Stimulated activated CD4-positive, alpha-beta T cell treated with anti-CD3 and anti-CD28 coated beads, TNF-alpha, amount 100 ng/mL, for 4 hours (primary cell): ENCODE measurements at places on chromosomes 12 and 14.

GRCh38 chr12:24404086-24404815, 454.8 kb upstream of the SOX5 start:
- no peak for DNase-seq

GRCh38 chr12:57039016-57039798, 10.7 kb downstream of the MYO1A start:
- DNase-seq: no peak

GRCh38 chr14:65075628-65076325, 26.5 kb downstream of the MAX start:
- DNase-seq: no peak

DNA sequence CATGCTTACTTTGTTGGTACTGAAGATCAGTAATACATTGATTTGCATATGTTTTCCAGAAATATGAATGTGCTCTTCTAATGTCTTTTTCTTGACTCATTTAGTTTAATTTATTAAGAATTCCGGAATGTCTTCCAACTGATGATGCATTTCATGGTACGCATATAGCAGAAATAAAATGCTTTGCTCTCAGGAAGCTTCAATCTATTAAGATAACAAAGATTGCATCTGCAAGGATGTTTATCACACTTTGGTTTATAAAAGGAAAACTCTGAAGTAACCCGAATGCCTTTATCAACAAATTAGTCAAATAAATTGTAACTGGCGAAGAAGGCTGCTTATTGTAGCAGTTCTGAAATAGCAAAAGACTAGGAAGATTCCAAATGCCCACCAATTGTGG, 166.4 kb upstream of the LMNTD1 start:
- DNase-seq: no peak

DNA sequence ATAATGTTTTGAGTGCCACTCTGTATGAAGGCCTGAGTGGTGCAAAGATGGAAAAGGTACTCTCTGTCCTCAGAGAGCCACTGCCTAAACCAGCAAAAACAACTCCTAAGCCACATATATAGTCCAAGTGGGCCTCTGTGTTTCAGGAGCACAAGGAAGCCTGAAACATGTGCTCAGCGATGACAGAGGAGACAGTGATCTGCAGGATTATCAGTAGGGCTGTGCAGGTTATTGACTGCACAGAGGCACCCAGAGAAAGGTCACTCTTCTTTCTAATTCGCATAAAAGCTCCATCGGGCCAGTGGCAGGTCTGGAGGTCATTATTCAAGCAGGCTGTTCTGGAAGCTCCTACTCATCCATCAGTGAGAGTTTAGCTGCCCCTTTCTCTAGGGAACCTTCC, 361.9 kb downstream of the BCL11B start:
- no peak for DNase-seq

DNA sequence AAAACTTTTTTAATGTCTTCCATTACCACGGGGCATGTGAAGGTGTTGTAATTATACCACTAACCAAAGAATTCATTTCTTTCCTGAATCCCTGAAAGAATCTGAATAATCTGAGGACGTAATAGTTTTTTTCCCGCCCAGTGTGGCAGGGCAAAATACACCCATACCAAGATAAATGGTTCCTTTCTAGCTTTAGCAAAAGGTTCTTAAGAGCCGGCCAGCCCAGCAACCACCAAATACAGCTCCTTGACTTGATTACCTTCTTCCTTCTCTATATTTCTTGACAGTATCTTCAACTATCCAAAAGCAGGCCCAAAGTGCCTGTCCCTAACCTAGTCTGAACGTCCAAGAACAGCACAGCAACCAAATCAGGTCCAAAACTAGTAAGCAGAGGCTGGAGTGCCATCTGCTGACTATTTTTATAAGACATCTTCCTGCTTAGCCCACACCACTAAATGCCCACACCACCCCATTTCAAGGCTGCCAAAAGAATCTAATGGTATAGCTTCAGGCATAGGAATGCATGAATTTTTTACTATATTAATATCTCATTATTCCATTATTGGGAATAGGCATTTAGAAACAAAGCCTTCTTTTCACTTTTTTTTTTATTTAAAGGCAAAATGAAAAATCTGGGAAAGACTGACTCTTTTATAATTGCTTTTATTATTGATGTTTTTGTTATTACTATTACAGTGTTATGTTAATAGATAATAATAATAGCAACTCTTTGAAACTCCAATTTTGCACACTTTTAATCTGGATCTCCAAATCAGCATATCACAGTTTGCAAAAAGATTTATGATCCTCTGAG, 524.4 kb downstream of the MED13L start:
- no peak for DNase-seq

DNA sequence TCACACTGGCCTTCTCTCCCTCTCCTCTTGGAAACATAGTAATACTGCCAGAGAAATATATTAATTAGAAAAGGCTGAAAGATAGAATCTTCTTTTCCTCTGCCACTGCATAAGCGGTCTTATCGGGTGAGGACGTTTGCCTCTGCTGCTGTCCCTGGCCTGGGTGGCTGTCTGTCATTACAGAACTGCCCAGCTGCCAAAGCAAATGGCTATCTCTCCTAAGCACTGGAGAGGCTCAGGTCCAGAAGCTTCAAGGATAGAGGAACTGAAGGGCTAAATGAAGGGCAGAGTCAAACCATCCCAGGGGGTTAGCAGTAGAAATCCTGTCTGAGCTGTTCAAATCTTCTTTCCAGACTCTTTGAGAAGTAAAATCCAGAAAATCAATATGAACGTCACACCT, 198.6 kb upstream of the CAND1 start:
- DNase-seq: no peak

- no peak for DNase-seq
Measured at GRCh38 chr12:34597548-34598351, 575.5 kb downstream of the ALG10 start.

DNA sequence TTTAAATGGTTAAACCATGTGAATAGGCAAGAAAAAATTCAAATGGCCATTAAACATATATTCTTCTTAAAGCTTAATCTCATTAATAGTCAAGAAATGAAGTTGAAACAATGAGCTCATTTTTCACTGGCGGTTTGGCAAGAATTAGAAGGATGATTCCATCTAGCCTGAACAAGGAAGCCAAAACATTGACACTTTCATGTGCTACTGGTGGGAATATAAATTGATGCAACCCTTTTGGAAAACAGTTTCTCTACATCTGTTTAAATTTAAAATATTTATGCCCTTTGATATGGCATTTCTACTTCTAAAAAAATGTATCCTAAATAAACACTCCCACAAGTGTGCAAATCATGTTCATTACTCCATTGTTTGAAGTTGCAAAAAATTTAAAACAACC, 174.7 kb upstream of the HIF1A start:
- no peak for DNase-seq

DNA sequence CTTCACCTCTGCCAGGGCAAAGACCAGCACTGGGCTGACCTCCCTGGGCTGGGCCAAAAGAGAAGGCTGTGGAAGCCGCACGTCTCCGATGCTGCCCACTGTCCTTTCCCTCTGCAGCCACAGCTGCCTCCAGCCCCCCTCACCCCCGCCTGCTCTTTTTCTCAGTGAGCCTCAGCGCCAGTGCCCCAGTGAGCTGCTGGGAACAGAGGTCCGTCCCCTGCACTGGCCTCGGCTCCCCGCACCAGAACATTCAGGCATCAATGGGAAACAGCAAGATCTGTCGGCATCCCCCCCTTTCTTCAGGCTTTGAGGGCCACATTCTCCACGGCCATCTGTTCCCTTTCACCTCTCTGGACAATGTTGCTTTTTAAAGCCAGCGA, 398.1 kb downstream of the ZFP36L1 start:
- no peak for DNase-seq

- peak; percentile 44 for DNase-seq
Measured at GRCh38 chr14:90235179-90235976, 21.0 kb upstream of the PSMC1 start.

GRCh38 chr14:70934502-70935134, 27.4 kb downstream of the PCNX1 start:
- DNase-seq: no peak

- DNase-seq: no peak
Measured at GRCh38 chr12:84745127-84745526, 167.5 kb downstream of the SLC6A15 start.

GRCh38 chr12:6547566-6547965, 8.3 kb downstream of the IFFO1 start:
- DNase-seq: no peak

DNA sequence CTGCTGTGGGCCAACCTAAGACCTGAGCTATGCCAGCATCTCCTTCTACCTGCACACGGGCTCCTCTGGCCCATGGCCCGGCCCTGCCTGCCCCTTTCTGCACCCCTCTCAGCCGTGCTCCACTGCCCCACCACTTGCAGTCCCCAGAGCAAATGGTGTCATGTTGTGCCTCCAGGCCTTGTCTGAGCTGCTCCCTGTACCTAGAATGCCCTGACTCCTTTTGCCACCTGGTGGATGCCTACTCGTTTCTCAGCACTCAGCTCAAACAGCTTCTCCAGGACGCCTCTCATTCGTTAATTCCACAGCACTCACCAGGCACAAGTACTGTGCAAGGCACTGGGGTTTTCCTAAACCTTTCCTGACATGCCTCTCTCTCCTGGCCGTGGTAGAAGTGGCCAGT, 63.2 kb upstream of the PNMA1 start:
- DNase-seq: no peak

DNA sequence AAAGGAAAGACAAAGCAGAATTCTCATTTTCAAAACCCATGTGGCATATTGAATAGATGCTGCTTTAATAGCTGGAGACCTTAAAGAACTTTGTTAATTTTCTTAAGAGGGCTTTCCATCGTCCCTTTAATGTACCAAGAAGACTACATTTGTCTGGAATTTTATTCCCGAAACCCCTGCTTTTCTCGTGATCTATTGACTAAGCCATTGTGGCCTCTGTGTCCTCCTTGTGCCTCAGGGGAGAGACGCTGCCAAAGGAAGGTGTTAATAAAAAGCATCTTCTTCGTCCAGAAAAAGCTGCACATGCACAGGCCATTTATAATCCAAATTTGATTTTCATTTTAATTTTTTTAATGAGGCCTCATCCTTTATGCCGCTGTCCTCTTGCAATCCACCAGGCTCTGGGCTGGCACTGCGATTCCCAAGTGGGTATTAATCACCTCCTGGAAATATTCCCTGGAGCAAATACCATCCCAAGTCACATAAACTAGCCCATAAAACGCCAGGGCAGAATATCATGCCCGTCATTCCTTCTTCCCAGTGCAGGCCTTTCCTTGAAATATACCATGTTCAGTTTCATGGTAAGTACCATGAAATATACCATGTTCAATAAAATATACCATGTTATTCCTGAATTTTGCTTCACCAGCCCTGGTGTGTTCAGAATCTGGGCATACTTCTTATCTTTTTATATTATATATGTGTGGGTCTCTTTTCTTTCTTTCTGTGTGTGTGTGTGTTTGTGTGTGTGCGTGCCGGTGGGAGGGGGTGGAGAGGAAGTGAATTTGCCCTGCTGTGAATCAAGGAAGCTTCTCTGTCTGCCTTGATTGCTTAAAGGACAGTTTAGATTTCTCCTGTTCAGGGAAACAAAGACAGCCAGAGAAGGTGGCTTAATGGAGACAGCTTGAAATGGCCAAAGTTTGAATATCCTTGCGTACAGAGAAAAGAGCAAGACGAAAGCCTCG, 147.6 kb downstream of the PHETA1 start:
- no peak for DNase-seq
